ENCODE measurements at places on chromosomes 13 and 19. TPM values are rescaled to one million over a fixed set of nuclear protein-coding genes. Genes with fewer than 3 reads are reported as not detected.

RPL13A gene
- total RNA-seq, result 1,858 TPM

PLVAP gene
- 6.3 TPM for total RNA-seq

KLF1 gene
- total RNA-seq, result not detected

UBE2L5 gene
- not detected for total RNA-seq

FCER2 gene
- total RNA-seq, result not detected

NAPSA gene
- total RNA-seq, result 0.73 TPM

ZSCAN5A gene
- total RNA-seq, result 4.3 TPM

CCL25 gene
- not detected for total RNA-seq

RGCC gene
- total RNA-seq, result 217 TPM

PSG2 gene
- total RNA-seq, result 0.07 TPM

SLC7A9 gene
- not detected for total RNA-seq

CCNE1 gene
- 6.4 TPM for total RNA-seq

ZNF763 gene
- 0.27 TPM for total RNA-seq

BRCA2 gene
- total RNA-seq, result 16.9 TPM

GARIN5B gene
- not detected for total RNA-seq

NAA16 gene
- total RNA-seq, result 4.7 TPM

GFY gene
- not detected for total RNA-seq

SPIB gene
- total RNA-seq, result not detected

ZSCAN4 gene
- not detected for total RNA-seq

LGALS14 gene
- not detected for total RNA-seq

LIN37 gene
- total RNA-seq, result 8.8 TPM

CBLC gene
- total RNA-seq, result not detected

ADGRE3 gene
- total RNA-seq, result not detected

KIR2DL3 gene
- not detected for total RNA-seq

NR2F6 gene
- 55.6 TPM for total RNA-seq

ZNF730 gene
- total RNA-seq, result 2.4 TPM

ZNF71 gene
- 14.7 TPM for total RNA-seq

ZNF506 gene
- 6.6 TPM for total RNA-seq

OR2Z1 gene
- not detected for total RNA-seq

FUZ gene
- total RNA-seq, result 17.1 TPM

IQCN gene
- 0.10 TPM for total RNA-seq

TMC4 gene
- not detected for total RNA-seq

ADM5 gene
- 0.33 TPM for total RNA-seq

ZNF880 gene
- total RNA-seq, result 12.8 TPM

RBM26 gene
- total RNA-seq, result 19.3 TPM

HCST gene
- not detected for total RNA-seq

NOTCH3 gene
- 0.34 TPM for total RNA-seq

PTGER1 gene
- total RNA-seq, result 3.4 TPM

TUBA3C gene
- total RNA-seq, result not detected

KIR3DL1 gene
- total RNA-seq, result not detected

KLK3 gene
- total RNA-seq, result not detected

TRIP10 gene
- 57.1 TPM for total RNA-seq

MEDAG gene
- total RNA-seq, result 3.7 TPM

IGFL1 gene
- total RNA-seq, result not detected

KLK12 gene
- total RNA-seq, result not detected

ANGPTL8 gene
- not detected for total RNA-seq

ZNF837 gene
- 2.1 TPM for total RNA-seq

OVOL3 gene
- total RNA-seq, result not detected

SLC10A2 gene
- total RNA-seq, result not detected

PINLYP gene
- 0.44 TPM for total RNA-seq

COL4A2 gene
- total RNA-seq, result 806 TPM

CEACAM5 gene
- not detected for total RNA-seq
